Muscle of leg (tissue), 16 donors: ENCODE measurements at places on chromosomes 6 and 20.

DNA sequence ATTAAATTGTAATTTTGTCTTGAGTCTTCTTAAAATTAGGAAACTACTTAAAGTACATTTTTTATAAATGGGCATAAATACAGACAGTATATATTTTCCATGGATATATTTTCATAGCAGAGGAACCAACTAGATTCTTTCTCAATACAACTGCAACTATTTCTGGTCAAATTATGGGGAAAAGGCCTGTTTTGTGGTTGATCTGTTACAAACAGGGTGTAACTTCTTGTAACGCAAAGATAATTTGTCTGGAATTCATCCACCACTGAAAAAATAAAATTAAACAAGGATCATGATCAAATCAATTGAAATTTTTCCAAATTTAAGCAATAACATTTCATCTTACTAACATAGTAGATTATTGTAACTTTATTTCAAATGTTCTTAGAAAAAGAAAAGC lies 67.2 kb upstream of the RNF146 start:
- no peak for DNase-seq

DNA sequence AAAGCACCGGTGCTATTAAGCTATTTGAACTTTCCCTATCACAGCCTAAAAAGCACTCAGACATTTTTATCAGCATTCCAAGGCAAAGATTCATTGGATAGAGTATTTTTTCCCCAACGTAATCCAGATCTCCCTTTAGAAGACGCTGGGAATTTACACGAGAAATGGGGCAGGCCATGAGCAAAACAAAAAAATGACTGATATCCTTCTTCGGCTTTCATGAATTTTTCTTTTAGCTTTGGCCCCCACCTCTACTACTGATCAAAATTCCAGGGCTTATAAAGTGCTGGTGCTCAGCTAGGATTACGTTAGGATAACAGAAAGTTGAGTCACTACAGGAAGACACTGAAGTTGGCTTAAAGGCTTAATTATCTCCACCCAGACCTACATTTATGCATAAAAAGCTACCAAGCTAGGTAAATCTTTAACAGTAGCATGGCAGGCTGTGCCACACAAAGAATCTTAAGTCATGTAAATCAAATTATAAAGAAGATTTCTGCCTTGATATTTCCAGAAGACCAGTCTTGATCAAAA lies 418.5 kb upstream of the BTBD3 start:
- DNase-seq = no peak

DNA sequence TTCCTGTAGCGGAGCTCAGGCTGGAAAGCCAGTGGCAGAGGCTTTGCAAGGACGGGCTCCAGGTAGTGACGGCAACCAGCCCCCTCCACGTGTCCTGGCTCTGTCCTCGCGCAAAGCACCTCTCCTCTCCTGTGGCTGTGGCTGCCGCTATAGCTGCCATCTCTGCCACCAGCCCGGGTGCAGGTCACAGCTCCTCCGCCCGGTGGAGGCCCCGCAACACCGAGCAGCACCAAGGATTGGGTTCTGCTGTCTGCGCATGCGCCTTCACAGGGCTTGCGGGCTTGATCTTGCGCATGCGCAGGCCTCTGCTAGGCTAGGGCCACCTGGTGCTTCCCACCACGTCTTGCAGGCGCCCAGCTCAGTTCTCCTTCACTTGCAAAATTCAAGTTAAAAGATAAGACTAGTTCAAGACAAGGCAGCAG lies 625.4 kb downstream of the QKI start:
- peak; percentile 56 for DNase-seq

GRCh38 chr6:57142178-57142525 lies 30.0 kb upstream of the BAG2 start:
- no peak for DNase-seq
